ENCODE measurements at places on chromosomes 16 and 17.
A peak's percentile ranks its signal among the peaks of the same experiment; 100 is the strongest.

DNA sequence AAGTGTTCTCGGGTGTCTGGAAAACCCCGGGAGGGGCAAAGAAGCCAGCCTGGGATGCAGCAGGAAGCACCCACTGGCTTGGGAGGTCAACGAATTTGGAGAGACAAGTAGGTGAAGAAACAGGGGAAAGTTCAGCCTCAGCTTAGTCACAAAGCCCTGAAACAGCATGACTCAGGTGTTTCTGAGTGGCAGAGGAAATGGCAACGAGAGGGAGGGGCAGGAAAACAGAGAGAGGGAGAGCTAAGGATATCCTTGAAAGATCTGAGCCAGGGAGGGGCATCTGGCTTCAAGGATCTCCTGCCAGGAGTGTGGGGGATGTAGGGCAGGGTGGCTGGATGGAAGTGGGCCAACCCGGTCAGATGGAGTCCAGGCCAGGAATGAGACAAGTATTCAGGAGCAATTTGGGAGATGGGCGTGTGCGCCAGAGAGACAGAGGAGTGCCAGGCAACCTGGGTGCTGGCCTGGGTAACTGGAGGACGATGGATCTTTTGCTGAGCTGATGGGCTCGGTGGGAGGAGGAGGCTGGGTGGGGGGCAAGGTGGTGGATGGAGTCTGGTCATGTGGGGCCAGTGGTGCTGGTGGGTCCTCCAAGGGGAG is 27.2 kb downstream of the ABCC3 start:
- peak; percentile 52 for DNase-seq

DNA sequence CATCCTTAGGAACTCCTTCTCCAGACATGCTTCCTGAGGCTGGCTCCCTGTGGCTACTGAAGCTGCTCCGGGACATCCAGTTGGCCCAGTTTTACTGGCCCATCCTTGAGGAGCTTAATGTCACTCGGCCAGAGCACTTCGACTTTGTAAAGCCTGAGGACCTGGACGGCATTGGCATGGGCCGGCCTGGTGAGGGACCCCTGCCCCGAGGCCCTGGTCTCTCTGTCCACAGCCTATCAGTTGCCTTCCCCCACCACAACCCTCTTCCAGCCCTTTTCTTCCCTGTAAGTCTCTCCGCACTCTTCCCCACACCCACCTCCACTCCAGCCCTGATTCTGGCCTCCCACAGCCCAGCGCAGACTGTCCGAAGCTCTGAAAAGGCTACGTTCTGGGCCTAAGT is 2.0 kb downstream of the TNK1 start:
- DNase-seq: no peak

GRCh38 chr16:4519274-4520058 is 19.1 kb downstream of the CDIP1 start:
- peak; percentile 88 for DNase-seq

GRCh38 chr17:42097691-42098631 is at the start of gene ZNF385C:
ZNF385C (minus strand) TSS chr17:42098473; CDS start chr17:42063056, 35,417 bp downstream.
- DNase-seq: peak; percentile 79

- DNase-seq: no peak
Observed at GRCh38 chr17:12070561-12070960, 49.9 kb downstream of the MAP2K4 start.

DNA sequence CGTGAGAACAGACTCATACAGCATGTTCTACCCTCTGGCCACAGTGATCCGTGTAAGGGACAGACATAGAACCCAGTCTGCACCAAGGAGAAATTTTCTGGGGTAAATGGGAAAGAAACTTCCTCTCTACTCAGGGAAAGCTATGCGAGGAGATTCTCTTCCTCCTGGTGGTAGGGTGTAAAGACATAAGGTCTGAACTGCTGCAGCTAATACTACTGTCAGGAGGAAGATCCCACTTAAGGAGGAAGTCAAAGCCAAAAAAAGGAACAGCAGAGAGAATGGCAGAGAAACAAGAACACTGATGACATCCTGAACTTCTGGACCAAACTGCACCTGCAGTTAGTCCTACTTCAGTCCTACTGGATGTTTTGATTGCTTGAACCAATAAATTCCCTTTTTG is 7.1 kb upstream of the TM4SF5 start:
- no peak for DNase-seq

GRCh38 chr16:85069171-85069570 is 41.6 kb downstream of the KIAA0513 start:
- no peak for DNase-seq

- peak; percentile 56 for DNase-seq
Observed at GRCh38 chr17:12667299-12667958, 1.7 kb downstream of the MYOCD start.

- no peak for DNase-seq
Observed at GRCh38 chr17:19017804-19018599, 13.4 kb upstream of the FAM83G start.

- DNase-seq: no peak
Observed at GRCh38 chr16:31452631-31453106, 6.6 kb upstream of the ARMC5 start.

GRCh38 chr17:57943645-57944044 is 11.6 kb downstream of the CUEDC1 start:
- no peak for DNase-seq

DNA sequence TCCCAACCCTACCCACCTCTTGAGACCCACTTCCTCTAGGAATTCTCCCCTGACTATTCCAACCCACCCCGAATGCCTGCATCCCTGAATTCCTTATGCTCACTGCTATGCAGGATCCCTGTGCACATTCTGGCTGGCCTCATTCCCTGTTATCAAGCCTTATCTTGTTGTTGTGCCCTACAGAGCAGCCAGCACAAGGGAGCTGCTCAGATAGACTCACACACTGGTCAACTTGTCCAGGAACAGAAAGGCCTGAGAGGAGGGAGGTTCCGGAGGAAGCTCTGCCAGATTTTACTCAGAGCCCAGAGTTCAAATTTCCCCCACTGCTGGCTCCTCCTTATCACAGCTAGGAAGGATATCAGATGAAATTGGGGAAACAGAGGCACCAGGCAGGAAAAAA is 24.8 kb upstream of the MYO18A start:
- no peak for DNase-seq

DNA sequence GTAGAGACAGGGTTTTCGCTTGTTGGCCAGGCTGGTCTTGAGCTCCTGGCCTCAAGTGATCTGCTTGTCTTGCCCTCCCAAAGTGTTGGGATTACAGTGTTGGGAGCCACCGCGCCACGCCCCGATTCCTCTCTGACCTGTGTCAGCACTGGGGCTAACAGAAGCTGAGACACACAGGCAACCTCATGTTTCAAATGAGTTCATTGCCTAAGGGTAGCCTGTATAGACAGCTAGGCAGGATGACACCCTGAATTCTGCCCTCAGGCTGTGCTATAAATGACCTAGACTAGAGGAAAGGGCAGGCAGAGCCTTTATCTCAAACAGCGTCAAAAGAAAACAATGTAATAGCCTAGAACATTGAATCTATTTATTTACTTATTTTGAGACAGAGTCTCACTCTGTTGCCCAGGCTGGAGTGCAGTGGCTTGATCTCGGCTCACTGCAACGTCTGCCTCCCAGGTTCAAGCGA is 2.3 kb upstream of the CDK3 start:
- DNase-seq: no peak

- DNase-seq: no peak
Observed at GRCh38 chr17:29155227-29155965, 24.8 kb downstream of the MYO18A start.

GRCh38 chr17:17275971-17276370 is 5.1 kb downstream of the COPS3 start:
- DNase-seq: no peak

DNA sequence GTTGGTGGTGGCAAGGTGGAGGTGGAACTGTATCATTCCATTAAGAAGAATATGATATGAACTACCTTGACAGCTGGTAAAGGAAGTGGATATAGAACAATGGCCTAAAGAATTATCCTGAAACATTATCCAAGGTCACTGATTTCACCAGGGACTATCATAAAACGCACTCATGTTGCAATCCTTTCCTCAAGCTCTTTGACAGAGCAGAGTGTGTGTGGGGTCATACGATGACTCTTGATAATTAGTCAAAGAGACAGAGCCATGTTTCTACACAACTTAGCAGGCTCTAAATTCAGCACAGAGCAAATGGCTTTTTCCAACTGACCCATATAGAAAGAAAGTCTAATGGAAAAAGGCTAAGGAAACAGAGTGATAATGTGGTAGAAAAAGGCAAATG is 126.4 kb upstream of the ANKFN1 start:
- no peak for DNase-seq

DNA sequence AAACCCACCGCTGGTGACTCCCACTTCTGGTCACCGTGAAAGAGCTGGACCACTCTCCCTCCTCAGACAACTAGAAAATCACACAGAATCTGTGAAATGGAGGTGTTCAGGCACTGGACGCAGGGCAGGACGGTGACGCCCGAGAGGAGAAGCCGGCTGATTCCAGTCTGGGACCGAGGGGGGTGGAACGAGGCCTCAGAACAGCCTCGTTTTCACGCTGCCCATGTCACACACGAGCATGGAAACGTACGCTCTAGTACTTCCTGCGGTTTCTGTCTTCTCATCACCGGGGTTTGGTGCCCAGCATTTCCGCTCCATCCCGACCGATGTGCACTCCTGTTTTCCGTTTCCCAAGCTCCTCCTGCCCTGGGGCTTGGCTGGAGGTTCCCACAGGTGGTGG is 101.8 kb upstream of the METRNL start:
- no peak for DNase-seq

DNA sequence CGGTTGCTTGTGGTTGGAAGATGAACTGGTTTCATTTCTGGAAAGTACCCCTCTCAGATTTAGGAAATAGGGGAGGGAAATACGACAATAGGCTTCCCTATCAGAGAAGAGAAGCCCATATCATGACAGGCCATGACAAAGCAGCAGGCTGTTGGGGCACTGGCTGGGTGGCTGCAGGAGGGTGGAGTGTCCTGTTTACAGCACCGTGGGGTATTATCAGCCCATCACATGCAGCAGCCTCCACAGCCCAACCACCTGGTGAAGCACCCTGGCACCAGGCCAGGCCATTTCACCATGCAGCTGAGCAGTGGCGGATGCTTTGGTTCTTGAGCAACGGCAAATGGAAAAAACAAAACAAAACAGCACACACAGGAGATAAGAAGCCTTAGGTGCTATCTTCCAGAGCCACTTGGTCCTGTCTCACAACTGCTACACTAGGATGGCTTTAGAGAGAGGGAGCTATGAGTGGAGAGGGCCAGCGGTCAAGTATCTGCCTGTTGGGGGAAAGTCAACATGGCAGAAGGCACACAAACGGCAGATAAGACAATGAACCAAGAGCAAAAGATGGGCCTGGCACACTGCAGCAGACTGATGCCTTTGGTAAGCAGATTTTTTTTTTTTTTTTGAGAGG is 24.2 kb downstream of the FAM117A start:
- no peak for DNase-seq

DNA sequence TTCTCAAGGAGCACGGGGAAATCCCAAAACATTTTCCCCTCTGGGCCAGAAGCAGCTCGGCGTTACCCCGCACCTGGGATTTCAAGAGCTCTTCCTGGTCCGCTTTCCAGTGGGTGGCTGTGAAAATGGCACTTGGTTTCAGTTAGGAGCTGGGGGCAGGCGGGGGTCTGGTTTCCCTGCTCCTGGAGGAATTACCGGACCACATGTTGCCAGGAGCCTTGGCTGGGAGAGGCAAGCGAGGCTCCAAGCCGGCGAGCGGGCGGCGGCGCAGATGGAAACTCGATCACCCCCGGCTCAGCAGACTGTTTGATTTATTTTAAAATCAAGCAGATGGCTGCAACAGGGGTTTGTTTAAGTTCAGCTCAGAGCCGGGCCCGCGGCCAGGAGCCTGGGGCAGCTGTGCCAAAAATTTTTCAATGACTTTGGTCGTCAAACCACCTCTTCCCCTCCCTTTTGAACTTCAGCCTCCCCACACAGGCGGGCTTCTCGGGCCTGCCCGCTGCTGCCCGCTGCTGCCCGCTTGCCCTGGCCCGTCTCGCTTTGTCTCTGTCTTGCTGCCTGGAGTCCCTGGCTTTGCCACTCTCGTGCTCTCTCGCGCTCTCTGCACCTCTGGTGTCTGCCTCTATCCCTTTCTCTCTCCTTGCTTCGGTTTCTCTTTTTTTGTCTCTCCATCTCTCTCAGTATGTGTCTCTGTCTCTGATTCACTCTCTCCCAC is 108.0 kb upstream of the CIBAR2 start:
- peak; percentile 77 for DNase-seq

- peak; percentile 42 for DNase-seq
Observed at GRCh38 chr16:89918453-89919347, at the start of gene MC1R. MC1R (plus strand) TSS chr16:89918862; CDS start chr16:89919259, 397 bp downstream.

- DNase-seq: no peak
Observed at GRCh38 chr16:85926370-85926769, 27.4 kb downstream of the IRF8 start.

GRCh38 chr16:89574681-89575246 is 794 bp upstream of the CPNE7 start:
- DNase-seq: no peak

- no peak for DNase-seq
Observed at GRCh38 chr16:3388325-3388724, 12.5 kb downstream of the ZSCAN32 start.

DNA sequence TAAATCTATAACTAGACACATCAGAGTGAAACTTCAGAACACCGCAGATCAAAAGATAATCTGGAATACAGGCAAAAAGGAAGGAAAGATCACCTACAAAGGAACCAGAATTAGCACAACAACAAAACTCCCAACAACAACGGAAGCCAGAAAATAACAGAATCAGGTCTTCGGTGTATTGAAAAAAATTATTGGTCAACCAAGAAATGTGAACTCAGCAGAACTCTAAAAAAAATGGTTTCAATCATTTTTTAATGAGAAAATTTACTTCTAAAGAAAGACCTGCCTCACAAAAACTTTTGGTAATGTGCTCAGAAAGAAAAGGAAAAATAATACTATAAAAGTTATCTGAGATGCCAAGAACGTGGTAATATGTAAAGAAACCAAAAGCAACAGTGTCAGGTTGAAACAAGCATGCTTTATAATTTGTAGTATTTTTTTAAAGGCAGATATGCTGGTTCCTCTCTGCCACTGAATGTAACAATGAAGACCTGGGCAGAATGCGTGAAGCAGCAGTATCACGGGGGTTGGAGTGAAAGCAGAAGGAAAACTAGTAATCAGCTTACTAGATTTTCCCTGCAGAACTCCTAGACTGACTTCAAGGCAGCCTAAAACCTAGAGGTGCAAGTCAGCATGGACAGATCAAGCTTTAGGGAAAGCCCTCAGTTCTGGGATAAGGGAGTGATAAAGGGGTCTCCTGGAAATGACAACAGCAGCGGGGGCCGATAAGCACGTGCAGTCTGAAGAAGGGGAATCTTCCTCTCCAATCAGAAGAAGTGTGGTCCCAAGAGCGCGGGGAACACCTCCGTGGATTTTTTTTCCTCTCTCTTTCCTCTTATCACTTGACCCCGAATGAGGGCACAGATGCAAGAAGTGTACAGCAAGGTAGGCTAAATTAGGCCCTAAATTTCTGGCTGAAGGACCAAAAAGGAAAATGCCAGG is 80.9 kb upstream of the TEKT1 start:
- DNase-seq: no peak

GRCh38 chr17:80286638-80286960 is 25.9 kb downstream of the RNF213 start:
- no peak for DNase-seq

GRCh38 chr17:79461041-79461440 is 149.8 kb downstream of the RBFOX3 start:
- no peak for DNase-seq
